EH (cell line): ENCODE measurements at places on chromosomes 4 and X.

GRCh38 chr4:169114341-169114974 lies 104.4 kb upstream of the CBR4 start:
- no peak for DNase-seq

- no peak for DNase-seq
Observed at GRCh38 chr4:7183780-7184460, 8.4 kb upstream of the SORCS2 start.

- no peak for DNase-seq
Observed at GRCh38 chr4:3420606-3420955, 21.2 kb upstream of the HGFAC start.

GRCh38 chr4:19693936-19694570 lies 557.7 kb upstream of the SLIT2 start:
- DNase-seq = no peak

GRCh38 chrX:105273326-105273725 lies 52.8 kb upstream of the TEX13A start:
- DNase-seq = no peak

DNA sequence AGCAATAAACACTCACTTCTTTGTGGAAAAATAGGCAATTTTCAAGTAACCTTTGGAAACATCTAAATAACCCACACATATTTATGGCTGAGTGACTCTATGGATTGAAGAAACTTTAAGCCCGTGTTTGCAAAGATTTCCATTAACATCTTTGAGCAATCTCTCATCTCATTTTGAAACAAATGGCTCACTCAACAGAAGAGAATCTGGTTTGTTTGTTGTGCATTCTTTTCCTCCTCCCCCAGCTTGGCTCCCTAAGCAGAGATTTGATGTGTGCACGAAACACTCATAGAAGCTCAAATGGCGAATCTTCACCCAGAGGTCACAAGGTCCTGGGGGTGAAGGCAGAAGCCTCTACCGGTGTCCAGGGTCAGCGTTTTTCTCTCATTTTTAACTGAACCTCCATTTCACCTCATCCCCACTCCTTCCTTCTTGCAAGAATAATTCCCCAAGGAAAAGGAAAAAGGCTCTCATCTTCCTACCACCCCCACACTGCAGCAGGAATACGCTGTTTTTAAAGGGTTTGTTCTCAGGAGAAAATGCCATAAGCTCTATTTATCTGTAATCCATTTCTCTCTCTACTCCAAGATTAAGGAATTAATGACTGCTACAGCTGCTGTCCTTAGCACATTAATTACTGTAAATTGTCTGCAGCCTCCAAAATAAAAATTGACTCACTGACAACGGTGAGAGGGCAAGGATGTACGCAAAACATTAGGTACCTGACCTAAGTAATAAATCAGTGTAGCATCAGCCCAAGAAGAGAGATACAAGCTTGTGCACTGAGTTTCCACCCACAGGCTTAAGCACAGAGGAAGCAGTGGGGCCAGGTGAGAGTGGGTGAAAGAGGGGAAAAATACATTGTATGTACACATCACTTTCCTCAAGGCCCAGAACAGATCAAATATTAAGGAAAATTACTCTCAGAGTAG lies 307.6 kb upstream of the NOCT start:
- DNase-seq = no peak

DNA sequence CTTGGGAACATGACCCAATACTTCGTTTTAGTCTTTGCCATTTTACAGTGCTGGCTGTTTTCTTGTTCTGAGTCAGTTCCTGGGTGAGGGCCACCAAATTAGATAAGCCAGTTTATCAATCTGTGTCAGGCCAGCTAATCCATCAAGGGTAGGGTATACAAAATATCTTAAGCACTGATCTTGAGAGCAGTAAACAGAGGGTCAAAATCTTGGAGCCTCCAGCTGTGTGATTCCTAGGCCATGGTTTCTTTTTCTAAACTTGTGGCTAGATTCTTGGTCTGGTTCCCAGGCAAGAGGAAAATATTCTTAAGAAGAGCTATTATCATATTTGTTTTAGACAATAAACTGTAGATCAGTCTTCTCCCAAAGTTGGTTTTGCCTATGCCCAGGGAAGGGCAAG lies 1396.6 kb upstream of the PABPC4L start:
- no peak for DNase-seq

DNA sequence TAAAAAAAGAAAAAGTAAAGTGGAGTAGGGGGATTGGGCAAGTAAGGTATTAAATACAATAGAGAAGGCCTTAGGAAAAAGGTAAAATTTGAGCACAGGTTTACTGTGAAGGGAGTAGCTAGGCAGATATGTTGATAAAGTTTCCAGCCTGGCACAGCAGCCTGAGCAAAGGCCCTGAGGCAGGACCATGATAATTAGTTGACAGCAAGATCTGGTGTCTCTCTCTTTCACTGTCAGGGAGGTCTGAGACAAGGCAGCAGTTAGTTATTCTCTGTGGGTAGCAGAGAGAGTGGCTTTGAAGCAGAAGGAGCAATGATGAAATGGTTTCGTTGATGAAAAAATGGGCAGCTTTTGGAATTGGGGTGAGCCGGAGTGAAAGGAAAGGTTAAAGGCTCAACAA lies 119.5 kb downstream of the KDR start:
- DNase-seq = no peak

- DNase-seq = no peak
Observed at GRCh38 chrX:5748586-5749150, 480.0 kb downstream of the NLGN4X start.

- DNase-seq = no peak
Observed at GRCh38 chr4:47104986-47105385, 73.6 kb downstream of the GABRB1 start.

GRCh38 chr4:156870131-156870530 lies 101.5 kb downstream of the PDGFC start:
- peak; percentile 30 for DNase-seq

DNA sequence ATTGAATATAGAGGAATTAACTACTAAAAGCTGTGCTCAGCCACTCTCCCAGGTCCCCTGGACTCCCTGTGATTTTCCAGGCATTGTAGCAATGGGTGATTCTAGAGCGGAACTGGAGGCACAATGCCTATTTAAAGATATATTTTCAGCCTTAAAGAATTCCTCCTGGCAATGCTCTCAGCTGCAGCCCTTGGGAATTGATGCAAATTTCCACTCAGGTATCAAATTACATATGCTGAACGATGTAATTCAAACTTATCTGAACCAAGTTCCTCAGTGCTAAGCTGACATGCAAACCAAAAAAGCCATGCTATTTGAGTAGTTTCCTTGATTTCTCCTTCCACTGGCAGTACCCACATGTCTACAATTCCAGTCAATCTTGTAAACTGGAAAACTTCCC lies 86.3 kb upstream of the GABRA3 start:
- no peak for DNase-seq

GRCh38 chr4:82266345-82266744 lies 107.4 kb downstream of the HNRNPD start:
- no peak for DNase-seq

DNA sequence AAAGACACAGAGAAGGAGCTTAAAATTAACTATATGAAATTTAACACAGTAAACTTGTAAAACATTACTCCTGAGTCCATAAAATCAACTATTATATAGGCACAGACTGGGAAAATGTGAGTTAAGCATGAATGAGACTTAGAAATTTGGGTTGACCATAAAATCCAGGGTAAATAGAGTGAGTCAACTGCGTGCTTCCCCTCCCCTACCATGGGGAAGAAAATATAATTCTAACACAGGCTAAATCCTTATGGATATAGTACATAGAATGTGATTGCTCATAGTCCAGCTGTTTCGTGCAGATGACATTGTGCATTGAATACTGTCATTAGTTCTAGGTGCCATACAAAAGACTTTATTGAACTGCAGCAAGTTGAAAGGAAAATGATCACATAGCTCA lies 42.2 kb downstream of the KLHL5 start:
- peak; percentile 38 for DNase-seq

- DNase-seq = peak; percentile 66
Observed at GRCh38 chr4:173319696-173320095, 14.5 kb downstream of the HMGB2 start.

GRCh38 chrX:2474280-2474962 lies 26.4 kb downstream of the DHRSX start:
- DNase-seq = no peak

DNA sequence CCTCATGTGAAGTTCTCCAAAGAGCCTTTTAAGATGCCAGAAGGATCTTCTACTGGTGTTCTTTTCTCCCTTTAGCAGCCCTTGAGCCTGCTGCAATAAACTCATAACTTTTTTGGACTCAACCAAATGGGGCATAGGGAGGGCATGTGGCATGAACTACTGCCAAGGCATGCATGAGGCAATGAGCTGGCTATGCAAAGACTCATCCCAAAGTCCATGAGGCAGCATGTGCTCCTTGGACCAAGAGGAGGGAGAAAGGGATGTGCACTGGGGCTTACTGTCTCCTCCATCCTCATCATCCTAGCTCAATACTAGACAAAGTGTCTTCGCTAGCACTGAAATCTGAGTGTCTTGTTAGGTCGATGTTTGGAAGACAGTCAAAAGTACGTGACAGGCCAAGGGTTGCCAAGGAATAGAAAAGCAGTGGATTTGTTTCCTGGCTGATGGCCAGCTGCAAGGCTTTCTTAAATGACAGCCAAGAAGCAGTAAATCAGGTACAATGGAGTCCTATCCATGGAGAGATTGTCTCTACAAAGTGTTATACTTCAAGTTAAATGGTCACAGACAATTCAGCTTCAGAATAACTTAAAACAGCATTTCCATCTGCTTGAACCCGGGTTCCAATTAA lies 44.5 kb upstream of the ATXN3L start:
- DNase-seq = peak; percentile 30
